Spinal cord (tissue), 10 donors: ENCODE measurements at places on chromosomes 7 and 10. TPM values are rescaled to one million over a fixed set of nuclear protein-coding genes. Genes with fewer than 3 reads are reported as not detected.

Gene COL1A2
- polyA plus RNA-seq, result 394 TPM

Gene TRPV6
- polyA plus RNA-seq, result 1.2 TPM

Gene TEX47
- polyA plus RNA-seq, result not detected

Gene CEP55
- polyA plus RNA-seq, result 5.7 TPM

Gene TECTB
- 2.8 TPM for polyA plus RNA-seq

Gene SAMD9L
- 6.6 TPM for polyA plus RNA-seq

Gene FGFR2
- 103 TPM for polyA plus RNA-seq

Gene BCCIP
- polyA plus RNA-seq, result 77.1 TPM

Gene ZNF783
- polyA plus RNA-seq, result 26.6 TPM

Gene VWDE
- polyA plus RNA-seq, result 0.65 TPM

Gene INHBA
- 2.6 TPM for polyA plus RNA-seq

Gene ASAH2
- polyA plus RNA-seq, result 2.6 TPM

Gene GPNMB
- 10.7 TPM for polyA plus RNA-seq

Gene CUL1
- polyA plus RNA-seq, result 48.4 TPM

Gene ASB10
- polyA plus RNA-seq, result 0.12 TPM

Gene PLAC9
- 36.4 TPM for polyA plus RNA-seq

Gene GDF10
- 7.4 TPM for polyA plus RNA-seq

Gene PCDH15
- polyA plus RNA-seq, result 42.3 TPM
